CD4-positive, CD25-positive, alpha-beta regulatory T cell (primary cell): ENCODE measurements at places on chromosomes 1 and 21.

DNA sequence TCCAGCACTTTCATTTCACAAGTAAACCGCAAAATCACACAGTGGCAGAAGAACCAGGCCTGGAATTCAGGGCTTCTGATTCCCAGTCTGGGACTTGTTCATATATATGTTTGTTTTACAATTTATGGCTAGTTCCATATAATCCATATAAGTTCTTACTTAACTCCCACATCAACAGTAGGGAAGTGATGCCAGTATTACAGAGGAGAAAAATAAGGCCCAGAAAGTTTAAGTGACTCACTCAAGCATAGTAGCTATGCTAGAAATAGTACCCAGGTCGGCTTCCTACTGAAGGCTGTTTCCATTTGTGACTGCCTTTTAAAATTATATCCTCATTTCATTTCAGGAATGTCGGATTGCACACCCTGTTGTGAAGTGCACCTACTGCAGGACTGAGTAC, 1.4 kb downstream of the FAM76A start:
- DNase-seq = no peak

DNA sequence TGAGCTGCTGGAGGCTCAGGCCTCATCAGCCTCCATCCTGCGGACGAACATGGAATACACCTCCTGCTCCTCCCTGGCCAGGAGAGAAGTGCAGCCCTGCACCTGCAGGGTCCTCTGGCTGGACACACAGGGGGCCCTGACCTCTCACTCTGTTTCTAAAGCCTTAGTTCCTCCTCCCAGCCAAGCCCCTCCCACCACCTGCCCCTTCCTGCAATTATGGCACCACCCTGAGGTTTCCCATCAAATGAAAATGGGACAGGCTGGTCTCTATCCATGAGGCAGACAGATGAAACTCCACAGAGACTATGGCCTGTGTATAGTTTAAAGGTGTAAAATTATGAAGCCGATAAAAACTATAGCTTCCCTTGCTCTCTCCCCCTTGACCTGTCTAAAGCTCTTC, 42.6 kb downstream of the CACNA1S start:
- no peak for DNase-seq

- DNase-seq = no peak
Measured at GRCh38 chr1:229579059-229579673, 20.7 kb upstream of the ABCB10 start.

DNA sequence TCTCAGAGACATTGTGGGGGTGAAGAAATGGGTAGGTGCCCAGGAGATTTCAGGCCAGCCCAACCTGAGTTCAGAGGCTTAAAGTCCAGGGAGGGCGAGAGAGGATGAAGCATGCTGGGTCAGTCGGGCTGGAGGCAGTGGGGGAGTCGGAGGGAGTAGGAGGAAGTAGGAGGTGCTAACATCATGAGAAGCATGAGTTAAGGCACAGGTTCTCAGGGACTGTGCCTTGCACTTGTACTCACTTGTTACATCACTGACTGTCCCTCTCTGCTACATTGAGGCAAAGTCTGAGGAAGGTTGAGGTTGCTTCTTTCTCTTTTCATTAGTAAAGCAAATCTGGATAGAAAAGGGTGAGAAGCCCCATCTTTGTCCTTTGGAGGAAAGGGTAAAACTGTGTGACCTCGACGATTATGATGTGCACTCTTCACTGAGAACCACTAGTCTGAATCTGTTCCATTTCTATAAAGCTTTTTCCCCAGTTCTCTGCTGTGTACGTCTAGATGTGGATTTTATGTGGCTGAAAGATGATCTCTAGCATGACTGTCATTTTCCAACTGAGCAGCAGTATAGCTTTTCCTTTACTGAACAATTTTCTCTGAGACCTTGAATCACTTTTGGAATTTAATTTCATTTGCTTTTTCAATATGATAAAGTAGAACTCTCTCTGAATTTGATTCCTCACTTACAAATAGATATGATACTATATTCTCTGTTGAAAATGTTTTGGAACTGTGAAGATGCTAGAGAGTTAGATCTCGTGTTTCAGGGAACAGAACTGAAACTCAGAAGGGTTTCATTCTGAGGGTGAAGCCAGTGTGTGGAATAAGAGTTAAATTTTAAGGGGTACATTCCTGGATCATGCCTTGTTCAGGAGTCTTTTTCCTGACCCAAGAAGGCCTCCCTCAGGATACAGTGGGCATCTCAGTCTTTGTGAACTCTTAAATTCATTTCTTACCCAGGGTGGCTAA, 94.6 kb downstream of the FGGY start:
- no peak for DNase-seq

- no peak for DNase-seq
Measured at GRCh38 chr1:204503913-204504519, 9.4 kb upstream of the PIK3C2B start.
